ENCODE measurements at places on chromosomes 7 and 10.

GRCh38 chr10:69069090-69070042, 18.5 kb upstream of the SRGN start:
- DNase-seq = no peak

DNA sequence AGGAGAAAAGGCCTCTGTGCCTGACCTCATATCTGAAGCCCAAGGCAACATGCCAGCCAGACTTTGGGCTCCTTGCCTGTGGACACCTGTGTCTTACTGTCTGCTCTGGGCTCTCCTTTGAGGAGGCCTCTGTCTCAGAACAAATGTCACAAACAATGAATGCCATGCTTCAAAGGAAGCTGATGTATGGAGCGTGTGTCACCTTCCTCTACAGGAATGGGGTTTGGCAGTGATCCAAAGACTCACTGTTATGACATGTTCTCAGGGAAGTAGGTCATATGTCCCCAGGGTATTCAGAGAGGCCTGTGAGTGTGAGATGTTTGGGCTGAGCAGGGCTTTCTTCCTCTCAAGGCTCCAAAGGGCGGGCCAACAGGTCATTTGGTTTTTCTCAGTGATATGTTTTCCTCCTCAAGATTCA, 38.4 kb downstream of the PTPRE start:
- DNase-seq = peak; percentile 3

DNA sequence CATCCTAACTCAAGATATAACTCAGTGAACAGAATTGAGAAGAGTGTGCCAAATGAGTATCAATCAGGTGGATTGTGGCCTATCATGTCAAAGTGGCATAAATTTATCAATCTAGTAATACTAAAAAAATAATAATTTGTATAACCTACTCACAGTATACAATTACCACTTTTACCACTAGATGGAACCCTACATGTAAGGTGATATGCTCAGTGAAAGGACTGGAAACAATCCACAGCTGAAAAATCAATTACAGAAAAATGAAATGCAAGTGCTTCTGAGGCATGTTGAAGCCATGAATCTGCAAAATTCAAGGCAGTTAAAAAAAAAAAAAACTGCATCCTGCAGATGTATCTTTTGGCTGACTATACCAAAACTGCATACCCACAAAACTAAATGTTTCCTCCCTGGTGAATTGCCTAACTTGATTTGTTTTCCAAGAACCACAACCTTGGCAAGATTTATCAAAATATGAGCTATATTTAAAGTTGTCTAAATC, 13.9 kb downstream of the ARHGAP19 start:
- DNase-seq = no peak

GRCh38 chr7:3917436-3917835, 616.4 kb downstream of the SDK1 start:
- no peak for DNase-seq

DNA sequence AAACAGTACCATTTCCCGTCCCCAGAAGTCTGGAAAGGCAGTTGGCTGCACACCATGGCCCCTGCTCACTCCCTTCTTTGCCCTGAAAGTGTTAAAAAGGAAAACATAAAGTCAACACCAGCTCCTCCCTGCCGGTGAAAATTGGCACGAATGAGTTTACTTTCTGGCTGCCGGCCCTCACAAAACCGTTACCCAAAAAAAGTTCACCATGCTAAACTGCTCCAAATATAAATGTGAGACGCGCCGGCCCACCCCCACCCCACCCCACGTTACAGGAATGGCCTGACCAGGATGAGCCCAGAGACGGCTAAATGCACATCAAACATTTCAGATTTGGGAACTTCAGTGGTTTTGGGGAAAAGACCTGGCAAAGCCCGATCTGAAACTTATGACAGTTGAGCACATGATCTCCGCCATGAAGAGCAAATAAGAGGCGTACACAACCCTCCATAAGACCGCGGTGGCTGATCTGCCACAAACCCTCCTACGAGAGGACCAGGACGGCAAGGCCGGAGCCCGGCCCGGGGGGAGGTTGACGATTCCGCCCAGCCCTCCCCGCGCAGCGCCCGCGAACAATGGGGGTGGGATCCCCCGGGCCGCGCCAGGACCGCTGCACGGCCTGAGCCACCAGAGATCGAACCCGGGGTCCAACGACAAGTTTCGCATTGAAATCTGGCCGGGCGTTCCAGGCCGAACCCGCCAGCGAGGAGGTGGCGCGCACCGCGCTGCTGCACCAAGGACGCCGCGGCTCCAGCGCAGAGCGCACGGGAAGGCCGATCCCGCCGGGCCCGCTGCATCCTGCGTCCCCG, 952 bp downstream of the DIP2C start:
- no peak for DNase-seq

GRCh38 chr10:23310404-23310803, 34.2 kb downstream of the C10orf67 start:
- DNase-seq = no peak

DNA sequence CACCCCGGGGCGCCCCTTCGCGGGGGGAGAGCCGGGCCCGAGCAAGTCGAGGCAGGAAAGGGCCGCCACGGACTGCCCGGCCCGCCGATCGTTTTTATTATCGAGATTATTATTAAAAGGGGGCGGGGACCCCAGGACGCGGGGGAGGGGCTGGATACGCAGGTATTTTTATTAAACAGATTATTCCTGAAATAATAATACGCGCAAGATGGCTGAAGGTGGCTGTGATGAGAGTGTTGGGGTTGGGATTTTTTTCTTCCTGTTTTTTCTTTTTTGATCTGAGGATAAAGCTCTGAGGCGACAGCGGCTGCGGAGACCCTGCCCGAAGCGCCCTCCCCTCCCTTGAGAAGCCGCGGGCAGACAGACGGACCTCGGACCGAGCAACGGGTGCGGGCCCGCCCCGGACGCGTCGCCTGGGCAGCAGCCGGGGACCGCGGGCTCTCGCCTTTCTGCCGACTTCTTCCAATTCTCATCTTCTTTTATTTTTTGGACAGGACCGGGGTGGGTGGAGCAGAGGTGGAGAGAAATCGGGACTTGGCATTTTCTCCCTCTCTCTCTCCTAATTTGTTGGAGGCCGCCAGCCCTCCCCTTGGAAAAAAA, 1.4 kb upstream of the TRIM8 start:
- DNase-seq = no peak

DNA sequence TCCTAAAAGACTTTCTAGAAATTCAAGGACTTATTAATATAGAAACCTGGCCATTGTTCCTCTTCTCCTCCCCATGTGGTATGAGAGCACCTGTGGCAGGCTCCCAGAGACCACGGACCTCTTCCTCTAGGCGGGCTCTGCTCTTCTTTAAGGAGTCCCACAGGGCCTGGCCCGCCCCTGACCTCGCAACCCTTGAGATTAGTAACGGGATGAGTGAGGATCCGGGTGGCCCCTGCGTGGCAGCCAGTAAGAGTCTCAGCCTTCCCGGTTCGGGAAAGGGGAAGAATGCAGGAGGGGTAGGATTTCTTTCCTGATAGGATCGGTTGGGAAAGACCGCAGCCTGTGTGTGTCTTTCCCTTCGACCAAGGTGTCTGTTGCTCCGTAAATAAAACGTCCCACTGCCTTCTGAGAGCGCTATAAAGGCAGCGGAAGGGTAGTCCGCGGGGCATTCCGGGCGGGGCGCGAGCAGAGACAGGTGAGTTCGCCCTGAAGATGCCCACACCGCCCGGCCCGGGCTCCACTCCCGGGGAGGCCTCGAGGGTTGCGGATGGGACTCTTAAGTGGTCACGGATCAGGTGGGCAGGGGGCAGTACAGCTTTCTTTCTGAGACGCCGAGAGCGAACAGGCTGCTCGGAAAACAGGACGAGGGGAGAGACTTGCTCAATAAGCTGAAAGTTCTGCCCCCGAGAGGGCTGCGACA, at the start of gene SLC26A4:
Gene SLC26A4 (plus strand): TSS at position 448 of the 700 bp plus-strand sequence. CDS start 814 bp downstream, outside the sequence.
- DNase-seq = no peak

- DNase-seq = no peak
These were observed 6.8 kb upstream of the AEBP1 start for GRCh38 chr7:44097064-44097932.

DNA sequence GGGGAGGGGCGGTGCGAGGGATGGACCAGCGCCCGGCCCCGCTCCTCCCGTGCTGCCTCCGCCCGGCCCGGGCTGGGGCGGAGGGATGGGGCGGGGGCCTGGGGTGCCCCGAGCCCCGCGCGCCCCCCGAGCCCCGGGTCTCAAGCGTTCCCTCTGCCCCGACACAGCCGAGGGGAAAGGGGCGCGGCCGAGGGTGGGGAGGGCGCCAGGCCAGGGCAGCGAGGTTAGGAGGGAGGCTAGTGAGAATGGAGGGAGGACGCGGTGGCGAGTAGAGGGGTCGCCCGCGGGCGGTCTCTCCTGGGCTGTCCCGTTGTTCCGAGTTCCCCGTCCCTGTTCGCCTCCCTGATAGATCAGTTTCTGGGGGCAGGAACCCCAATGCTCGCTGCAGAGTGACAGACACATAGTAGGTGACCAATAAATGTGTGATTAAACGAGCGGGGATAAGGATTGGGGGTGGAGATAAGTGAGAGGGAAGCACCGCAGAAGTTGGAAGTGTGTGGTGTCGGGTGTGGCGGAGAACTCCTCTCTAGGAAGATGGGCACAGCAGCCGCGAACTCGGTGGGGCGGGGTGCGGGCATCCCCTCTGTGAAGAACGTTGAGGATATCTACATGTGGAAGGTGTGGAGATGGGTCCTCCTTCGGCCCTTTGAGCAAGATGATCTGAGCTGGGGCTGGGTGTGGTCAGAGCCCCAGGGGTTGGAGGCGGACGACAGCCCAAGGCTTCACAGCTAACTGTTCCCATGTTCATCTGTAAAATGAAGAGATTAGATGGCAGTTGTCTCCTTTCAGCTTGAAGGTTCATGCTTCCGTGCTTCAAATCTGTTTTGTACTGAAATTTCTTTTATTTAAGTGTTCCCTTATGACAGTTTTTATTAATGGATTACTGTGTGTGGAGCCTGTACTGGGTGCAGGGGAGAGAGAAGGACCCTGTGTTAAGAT, 580 bp downstream of the ZNF775 start:
- DNase-seq = no peak

- DNase-seq = no peak
These were observed 1.4 kb downstream of the HTRA1 start for GRCh38 chr10:122462533-122463465.

GRCh38 chr7:69465262-69465661, 133.0 kb upstream of the AUTS2 start:
- no peak for DNase-seq

- DNase-seq = no peak
These were observed 74.6 kb downstream of the VCL start for GRCh38 chr10:74072503-74072902.

DNA sequence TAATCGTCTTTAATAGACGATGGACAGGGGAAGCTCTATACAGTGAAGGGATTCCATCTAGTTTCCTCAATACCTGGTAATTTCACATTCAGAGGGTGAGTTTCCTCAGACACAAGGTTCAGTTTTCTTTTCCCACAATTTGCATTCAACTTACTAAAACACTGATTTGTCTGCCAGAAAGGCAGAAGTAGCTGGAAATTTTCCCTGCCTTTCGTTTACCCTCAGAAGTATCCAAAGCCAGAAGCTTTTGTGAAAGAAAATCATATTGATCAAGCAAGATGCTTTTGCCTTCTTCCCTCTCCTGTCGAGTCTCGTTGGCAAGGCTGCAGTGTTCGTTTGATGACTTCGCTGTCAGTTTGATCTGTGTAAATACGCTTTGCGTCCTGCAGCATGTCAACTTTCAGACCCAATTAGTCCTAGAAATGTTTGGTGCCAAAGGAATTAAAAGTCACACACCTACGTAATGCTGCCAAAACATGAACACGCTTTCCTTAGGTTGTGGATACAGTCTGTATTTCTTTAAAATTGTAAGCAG, 631.9 kb upstream of the FOXK1 start:
- DNase-seq = no peak

GRCh38 chr7:82789883-82790609, 346.5 kb upstream of the CACNA2D1 start:
- DNase-seq = no peak

DNA sequence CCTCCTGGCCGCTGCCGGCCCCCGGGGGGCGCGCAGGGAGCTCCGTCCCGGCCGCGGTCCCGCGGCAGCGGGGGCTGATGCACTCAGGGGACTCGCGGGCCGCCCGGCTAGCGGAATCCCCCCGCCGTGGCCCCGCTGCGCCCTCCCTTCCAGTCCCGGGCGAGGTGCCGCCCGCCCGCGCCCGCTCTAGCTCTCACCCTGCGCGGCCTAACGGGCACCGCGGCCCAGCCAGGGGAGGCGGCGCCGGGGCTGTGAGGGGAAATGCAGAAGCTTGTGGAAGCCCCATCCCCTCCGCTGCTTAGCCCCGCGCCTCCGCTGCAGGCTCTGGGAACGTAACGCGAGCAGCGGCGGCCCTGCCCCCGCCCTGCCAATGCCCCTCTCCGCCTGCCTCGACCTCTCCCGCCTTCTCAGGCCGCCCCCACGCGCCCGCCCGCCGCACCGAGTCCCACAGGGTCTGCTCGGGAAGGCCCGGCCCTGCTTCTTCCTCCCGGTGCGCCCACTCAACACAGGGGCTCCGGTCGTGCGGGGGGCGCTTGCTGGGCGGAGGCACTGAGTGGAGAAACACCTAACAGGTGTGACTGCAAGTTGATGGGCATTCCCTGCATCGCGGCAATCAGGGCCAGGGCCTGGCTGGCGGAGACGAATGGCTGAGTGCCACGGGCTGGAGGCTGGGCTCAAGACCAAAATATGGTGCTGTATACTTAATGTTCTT, 384 bp upstream of the TMEM229A start:
- DNase-seq = no peak

All from T1000 (cell line).